ENCODE measurements at places on chromosomes 13 and 19. TPM values are rescaled to one million over a fixed set of nuclear protein-coding genes. Genes with fewer than 3 reads are reported as not detected.

IGLON5 gene
- not detected for total RNA-seq

DNA sequence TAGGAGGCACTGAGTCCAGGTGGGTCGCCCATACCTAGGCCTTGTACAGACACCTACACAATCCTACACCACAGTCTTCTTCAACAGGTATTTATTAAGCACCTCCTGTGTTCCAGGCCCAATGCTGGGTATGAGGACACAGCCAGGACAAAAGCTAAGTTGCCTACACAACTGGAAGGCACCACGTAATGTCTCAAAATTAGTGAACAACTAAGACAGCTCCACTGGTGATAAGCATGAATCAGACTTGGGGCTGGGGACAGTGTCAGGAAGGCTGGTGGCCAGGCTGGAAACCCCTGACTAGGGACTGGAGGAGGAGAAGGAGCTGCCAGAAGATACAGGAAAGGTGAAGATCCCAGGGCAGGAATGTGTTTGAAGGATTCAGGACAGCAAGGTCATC is 2.4 kb downstream of the SMIM24 start:
- H3K27me3 ChIP-seq = peaks cover 39% of the 10 kb centered on the region
- no peak for DNase-seq
- H3K27ac ChIP-seq = no peak overlapping the region
- H3K4me1 ChIP-seq = no peaks in the 10 kb centered on the region
- no peaks in the 10 kb centered on the region for H3K36me3 ChIP-seq
- H3K4me3 ChIP-seq = no peak overlapping the region

- H3K4me1 ChIP-seq = peaks cover 6% of the 10 kb centered on the region
- DNase-seq = no peak
- H3K36me3 ChIP-seq = no peaks in the 10 kb centered on the region
- no peak overlapping the region for H3K4me3 ChIP-seq
- H3K27me3 ChIP-seq = no peaks in the 10 kb centered on the region
- no peak overlapping the region for H3K27ac ChIP-seq
Measured at GRCh38 chr19:12331211-12331941, 2.1 kb downstream of the ZNF563 start.

DNA sequence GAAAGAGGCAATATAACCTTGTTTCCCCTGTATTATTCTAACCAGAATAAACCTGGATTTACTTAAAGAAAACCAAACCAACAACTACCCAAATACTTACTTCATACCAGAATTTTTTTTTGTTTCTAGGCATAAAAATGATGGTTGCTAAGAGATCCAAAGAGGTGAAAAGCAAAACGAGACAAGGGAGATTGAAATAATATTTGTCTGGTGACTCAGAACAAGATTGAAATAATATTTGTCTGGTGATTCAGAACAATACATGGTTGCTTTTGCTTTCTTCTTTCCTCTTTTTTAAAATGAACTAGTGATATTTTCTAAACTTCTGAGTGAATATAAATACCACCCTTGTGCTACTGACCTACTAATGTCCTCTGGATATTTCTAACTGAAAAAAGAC is 592.9 kb downstream of the KCTD12 start:
- no peak overlapping the region for H3K4me3 ChIP-seq
- H3K27ac ChIP-seq = no peak overlapping the region
- no peaks in the 10 kb centered on the region for H3K36me3 ChIP-seq
- H3K4me1 ChIP-seq = no peaks in the 10 kb centered on the region
- 0 out of 2 replicates have a peak, but pooled peaks cover 1% of the 10 kb centered on the region for H3K27me3 ChIP-seq
- DNase-seq = peak; percentile 75

GRCh38 chr13:91934354-91934753 is 535.9 kb downstream of the GPC5 start:
- H3K4me3 ChIP-seq = no peak overlapping the region
- H3K36me3 ChIP-seq = no peaks in the 10 kb centered on the region
- H3K4me1 ChIP-seq = no peaks in the 10 kb centered on the region
- H3K27me3 ChIP-seq = no peaks in the 10 kb centered on the region
- H3K27ac ChIP-seq = no peak overlapping the region
- DNase-seq = no peak

- no peaks in the 10 kb centered on the region for H3K27me3 ChIP-seq
- H3K4me1 ChIP-seq = peaks cover 8% of the 10 kb centered on the region
- H3K4me3 ChIP-seq = no peak overlapping the region
- H3K36me3 ChIP-seq = no peaks in the 10 kb centered on the region
- peak; percentile 83 for DNase-seq
- no peak overlapping the region for H3K27ac ChIP-seq
Measured at GRCh38 chr13:79988573-79988972, 352.4 kb downstream of the SPRY2 start.

- no peaks in the 10 kb centered on the region for H3K36me3 ChIP-seq
- H3K27me3 ChIP-seq = no peaks in the 10 kb centered on the region
- H3K4me1 ChIP-seq = no peaks in the 10 kb centered on the region
- H3K27ac ChIP-seq = no peak overlapping the region
Measured at GRCh38 chr13:96248996-96249395, 159.1 kb downstream of the HS6ST3 start.

- H3K27me3 ChIP-seq = no peaks in the 10 kb centered on the region
- H3K36me3 ChIP-seq = no peaks in the 10 kb centered on the region
- H3K27ac ChIP-seq = no peak overlapping the region
- H3K4me1 ChIP-seq = no peaks in the 10 kb centered on the region
- H3K4me3 ChIP-seq = no peak overlapping the region
Measured at GRCh38 chr13:69094485-69094884, 1013.1 kb upstream of the ATXN8OS start.

GRCh38 chr13:67308004-67308772 is 78.1 kb upstream of the PCDH9 start:
- no peak overlapping the region for H3K4me3 ChIP-seq
- H3K4me1 ChIP-seq = no peaks in the 10 kb centered on the region
- no peak for DNase-seq
- H3K27me3 ChIP-seq = no peaks in the 10 kb centered on the region

DNA sequence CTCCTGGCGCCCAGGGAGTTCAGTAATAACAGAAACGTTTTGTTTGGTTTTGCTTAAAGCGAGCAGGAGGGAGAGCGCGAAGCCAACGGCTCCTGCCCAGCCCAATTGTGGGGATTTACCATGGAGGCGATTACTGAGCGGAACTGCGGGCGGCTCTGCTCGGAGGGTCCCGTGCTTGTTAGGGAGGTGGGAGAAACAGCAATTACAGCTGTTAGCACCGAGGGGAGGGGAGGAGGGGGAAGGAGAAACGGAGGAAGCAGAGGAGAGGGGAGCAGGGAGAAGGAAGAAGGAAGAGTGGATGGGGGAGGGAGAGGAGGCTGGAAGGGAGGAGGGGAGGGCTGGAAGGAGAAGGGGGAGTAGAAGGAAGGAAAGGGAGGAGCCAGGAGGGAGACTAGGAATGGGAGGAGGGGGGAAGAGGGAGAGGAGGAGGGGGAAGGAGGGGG is 7.7 kb upstream of the ONECUT3 start:
- no peak overlapping the region for H3K4me3 ChIP-seq
- DNase-seq = no peak
- H3K27ac ChIP-seq = no peak overlapping the region
- H3K36me3 ChIP-seq = no peaks in the 10 kb centered on the region

DNA sequence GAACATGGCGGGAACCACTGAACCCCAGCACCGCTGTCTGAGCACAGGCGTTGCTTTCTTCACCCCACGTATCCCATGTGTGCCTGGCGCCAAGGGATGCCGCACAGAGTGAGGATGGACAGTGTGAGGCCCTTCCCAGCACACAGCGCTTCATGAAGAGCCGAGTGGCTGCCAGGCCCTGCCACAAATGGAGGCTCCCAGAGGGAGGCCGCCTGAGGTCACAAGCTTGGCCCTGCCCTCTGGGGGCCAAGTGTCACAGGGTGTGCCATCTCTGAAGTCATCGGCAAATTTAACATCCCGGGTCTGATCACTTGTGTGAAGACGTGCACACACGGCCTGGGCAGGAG is 24.4 kb downstream of the MPND start:
- H3K27me3 ChIP-seq = no peaks in the 10 kb centered on the region
- DNase-seq = no peak
- H3K36me3 ChIP-seq = peaks cover 42% of the 10 kb centered on the region
- no peak overlapping the region for H3K27ac ChIP-seq
- peaks cover 18% of the 10 kb centered on the region for H3K4me1 ChIP-seq

ZNF83 gene
- total RNA-seq = 42.8 TPM

DNA sequence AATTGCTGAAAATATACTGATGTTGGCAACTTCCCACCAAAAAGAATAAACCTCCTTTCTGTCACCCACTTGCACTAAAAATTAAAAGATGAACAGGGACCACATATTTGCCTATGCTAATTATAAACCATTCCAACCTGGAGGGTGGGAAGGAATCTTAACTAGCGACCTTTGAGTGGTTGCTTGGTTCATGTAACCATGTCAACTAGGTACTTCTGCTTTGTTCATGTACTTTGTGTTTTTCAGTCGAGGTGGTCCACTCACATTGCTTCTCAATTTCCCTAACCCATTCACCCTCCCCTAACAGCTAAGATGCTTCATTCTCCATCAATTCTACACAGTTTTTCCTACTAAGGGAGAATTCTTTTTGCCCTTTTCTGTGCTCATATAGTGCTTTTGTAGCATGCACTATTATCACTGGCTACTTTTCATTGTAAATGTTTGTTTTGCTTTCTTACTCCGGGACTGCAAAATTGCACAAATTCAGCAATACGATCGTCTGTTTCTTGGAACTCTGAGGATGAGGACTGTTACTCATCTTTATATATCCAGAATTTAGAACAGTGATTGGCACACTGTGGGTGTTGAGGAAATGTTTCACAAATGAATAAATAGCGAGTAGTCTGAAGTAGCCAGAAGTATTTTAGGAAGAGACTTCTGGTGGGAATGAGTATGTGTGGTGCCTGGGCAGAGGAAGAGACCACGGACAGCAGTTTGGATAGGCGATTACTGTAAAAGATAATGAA is 187.5 kb downstream of the GPC6 start:
- H3K27me3 ChIP-seq = no peaks in the 10 kb centered on the region
- DNase-seq = peak; percentile 55
- H3K27ac ChIP-seq = no peak overlapping the region
- H3K4me3 ChIP-seq = no peak overlapping the region

ZNF665 gene
- 3.0 TPM for total RNA-seq

DACH1 gene
- total RNA-seq = not detected

GRCh38 chr19:31127134-31127967 is 221.9 kb downstream of the TSHZ3 start:
- no peaks in the 10 kb centered on the region for H3K27me3 ChIP-seq
- peaks cover 12% of the 10 kb centered on the region for H3K4me1 ChIP-seq
- H3K36me3 ChIP-seq = no peaks in the 10 kb centered on the region
- peak overlapping the region; percentile 93 for H3K27ac ChIP-seq
- no peak overlapping the region for H3K4me3 ChIP-seq
- DNase-seq = peak; percentile 99
